ENCODE measurements at places on chromosomes 12 and 14. TPM values are rescaled to one million over a fixed set of nuclear protein-coding genes. Genes with fewer than 3 reads are reported as not detected.

The MANSC4 gene
- not detected for total RNA-seq

The DBX2 gene
- not detected for total RNA-seq

The TAS2R43 gene
- total RNA-seq, result 1.8 TPM

The SLC35F4 gene
- not detected for total RNA-seq

The OR6C2 gene
- total RNA-seq, result not detected

The DNAJC22 gene
- not detected for total RNA-seq
